ENCODE measurements at places on chromosomes 12 and 14.
A peak's percentile ranks its signal among the peaks of the same experiment; 100 is the strongest.

- peak; percentile 80 for DNase-seq
Observed at GRCh38 chr12:5259523-5259922, 172.4 kb upstream of the NTF3 start.

DNA sequence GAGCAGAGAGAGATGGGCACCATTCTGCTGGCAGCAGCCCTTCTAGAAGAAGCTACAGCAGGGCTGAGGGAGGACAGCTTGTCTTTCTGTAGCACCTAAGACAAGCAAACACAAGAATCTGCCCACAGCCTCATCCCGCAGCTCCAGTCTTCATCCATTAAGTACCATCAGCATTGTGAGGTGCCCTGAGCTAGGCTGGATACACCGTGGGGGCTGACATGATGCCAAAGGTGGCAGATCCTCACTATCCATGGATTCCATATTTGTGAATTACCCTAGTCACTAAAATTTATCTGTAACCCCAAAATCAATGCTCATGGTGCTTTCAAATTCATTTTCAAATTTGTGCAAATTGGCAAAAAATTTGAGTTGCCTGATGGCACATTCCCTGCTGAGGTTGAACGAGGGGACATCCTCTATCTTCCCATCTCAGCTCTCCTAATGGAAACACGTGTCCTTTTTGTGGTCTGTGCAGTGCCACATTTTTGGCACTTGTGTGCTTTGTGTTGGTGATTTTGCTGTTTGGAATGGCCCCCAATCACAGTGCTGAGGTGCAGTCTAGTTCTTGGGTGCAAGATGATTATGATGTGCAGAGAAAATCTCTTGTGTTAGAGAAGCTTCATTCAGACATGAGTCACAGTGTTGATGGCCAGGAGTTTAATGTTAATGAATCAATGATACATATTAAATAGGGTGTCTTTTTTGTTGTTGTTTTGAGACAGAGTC is 7.0 kb downstream of the PITPNM2 start:
- DNase-seq, result peak; percentile 50

- DNase-seq, result no peak
Observed at GRCh38 chr12:52305921-52306705, 14.8 kb upstream of the KRT81 start.

- no peak for DNase-seq
Observed at GRCh38 chr14:68638141-68638999, 154.5 kb downstream of the ZFP36L1 start.

GRCh38 chr12:108309674-108310312 is 29.3 kb downstream of the CMKLR1 start:
- DNase-seq, result no peak

GRCh38 chr12:85296362-85296761 is 16.3 kb downstream of the ALX1 start:
- no peak for DNase-seq

DNA sequence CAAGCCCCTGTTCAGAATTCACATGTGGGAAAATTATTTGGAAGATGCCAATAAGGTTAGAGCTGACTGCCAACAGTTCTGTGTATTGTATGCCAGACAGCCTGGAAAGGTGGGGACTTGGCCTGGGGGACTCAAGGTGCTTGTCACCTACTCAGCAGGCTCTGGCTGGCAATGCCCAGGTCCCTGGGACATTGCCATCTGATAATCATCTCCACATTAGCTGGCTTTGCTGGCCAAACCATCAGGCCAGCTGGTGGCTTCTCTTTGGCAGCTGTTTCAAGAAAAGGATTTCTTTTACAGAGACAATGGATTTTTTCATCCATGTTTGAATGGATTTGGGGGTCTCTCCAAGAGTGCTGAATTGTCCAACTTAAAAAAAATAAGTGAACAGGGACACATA is 165.2 kb downstream of the BRMS1L start:
- DNase-seq, result no peak

DNA sequence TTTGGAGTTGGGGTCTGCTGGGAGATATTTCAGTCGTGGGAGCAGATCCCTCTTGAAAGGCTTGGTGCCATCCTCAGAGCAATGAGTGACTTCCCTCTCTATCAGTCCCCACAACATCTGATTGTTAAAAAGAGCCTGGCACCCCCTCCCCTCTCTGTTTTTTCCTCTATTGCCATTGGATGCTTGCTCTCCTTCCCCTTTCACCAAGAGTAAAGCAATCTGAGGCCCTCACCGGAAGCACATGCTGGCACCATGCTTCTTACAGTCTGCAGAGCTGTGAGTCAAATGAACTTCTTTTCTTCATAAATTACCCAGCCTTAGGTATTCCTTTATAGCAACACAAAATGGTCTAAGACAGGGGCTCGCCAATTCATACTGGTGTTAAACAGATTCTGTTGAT is 99.1 kb upstream of the CCND2 start:
- no peak for DNase-seq

- DNase-seq, result no peak
Observed at GRCh38 chr14:92590176-92590575, 76.6 kb downstream of the RIN3 start.

- DNase-seq, result no peak
Observed at GRCh38 chr12:131020326-131021153, 66.8 kb downstream of the ADGRD1 start.

DNA sequence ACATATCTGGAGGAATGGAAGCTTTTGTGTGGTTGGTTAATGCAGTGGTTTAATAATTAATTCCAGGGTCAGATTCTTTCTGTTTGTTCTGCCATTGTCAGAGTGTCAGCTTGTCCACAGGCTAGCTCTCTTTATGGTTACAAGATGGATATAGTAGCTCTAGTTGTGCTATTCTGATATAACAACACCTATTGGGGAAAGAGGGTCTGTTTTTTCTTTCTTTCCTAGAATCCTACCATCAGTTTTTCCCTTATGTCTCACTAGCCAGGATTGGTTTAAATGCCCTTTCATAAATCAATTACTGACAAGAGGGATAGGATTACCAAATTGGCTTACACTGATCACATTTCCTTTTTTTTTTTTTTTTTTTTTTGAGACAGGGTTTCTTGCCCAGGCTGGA is 27.8 kb downstream of the CNOT2 start:
- no peak for DNase-seq

- DNase-seq, result no peak
Observed at GRCh38 chr12:12642916-12643315, 31.2 kb downstream of the CREBL2 start.

GRCh38 chr12:101490286-101490920 is 15.3 kb downstream of the SPIC start:
- no peak for DNase-seq

DNA sequence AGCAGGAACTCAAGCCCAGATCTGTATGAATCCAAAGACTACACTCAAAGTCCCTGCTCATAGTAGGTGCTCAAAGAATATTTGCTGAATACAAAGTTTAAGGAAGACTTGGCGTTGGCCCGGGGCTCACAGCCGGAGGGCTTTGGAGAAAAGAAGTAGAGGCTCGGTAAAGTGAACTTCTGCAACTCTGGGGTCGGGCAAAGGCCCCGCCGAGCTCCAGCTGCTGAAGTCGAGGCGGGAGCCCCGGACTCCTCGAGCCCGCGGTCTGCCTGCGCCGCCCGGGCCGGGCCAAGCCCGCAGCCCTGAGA is 335 bp downstream of the GCN1 start:
- DNase-seq, result peak; percentile 15

DNA sequence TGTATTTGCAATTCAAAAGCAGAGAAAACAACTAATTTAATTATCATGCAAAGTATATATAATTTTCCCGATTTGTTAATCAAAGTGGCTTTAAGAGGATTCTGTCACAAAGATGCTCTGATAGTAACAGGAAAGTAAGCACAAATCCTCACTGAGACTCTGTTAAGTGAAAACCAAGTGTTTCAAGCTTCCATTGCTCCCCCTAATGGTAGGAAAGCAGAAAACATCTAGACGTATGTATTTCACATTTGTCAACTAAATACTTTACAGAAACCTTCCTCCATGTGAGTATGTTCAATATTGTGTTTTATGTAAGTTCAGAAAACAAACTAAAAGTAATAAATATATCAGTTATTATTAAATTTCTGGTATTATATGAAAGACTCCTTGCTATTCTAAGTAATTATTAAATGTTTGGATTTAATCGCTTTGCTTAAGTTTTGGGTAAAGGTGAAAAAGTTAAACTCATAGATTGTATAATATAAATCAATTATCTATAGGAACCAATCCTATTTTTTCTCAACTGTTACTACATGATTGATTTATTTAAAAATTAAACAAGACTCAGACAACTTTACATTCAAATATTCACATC is 1.5 kb upstream of the NTS start:
- DNase-seq, result peak; percentile 56

DNA sequence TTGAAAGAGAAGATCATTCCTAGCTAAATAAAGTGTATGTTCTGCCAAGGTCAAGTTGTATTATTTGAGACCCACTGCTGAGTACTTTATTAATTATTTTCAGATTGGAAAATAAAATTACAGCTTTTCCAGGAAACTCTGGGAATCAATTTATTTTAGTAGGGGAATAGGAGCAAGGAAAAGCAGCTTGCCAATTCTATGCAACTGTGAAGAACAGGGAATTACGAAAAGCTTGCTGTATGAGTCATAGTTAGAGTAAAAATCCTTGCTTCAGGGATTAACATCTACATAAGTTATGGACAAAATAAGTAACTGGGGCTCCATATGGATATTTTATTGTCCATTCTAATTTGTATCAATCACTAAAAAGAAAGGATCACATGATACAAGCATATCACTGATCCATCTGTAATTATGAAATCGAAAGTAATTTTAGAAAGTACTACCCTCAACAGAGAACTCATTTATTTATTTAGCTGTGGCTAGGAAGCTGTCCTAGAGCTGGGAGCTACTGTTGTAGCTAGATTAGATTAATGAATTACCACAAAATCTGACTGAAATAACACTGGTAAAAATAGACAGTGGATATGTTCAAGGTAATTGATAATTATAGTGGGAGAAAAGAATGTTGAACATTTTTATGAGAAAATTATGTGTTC is 303.5 kb upstream of the NPAS3 start:
- peak; percentile 69 for DNase-seq

- peak; percentile 74 for DNase-seq
Observed at GRCh38 chr14:70894868-70895267, 12.4 kb upstream of the PCNX1 start.

DNA sequence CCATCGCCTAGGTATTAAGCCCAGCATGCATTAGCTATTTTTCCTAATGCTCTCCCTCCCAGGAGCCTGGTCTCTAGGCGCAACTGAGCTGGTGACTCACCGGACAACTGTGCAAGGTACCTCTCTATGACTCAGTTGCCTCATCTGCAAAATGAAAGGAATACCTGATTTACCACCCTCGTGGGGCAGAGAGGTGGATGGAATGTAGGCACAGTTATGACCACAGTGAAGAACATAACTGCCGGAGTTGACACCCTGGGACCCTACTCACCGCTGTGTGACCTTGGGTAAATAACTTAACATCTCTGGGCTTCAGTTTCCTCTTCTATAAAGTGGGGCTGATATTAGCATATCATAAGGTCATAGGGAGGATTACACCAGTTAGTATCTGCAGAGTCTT is 22.6 kb downstream of the BCL11B start:
- no peak for DNase-seq

GRCh38 chr12:38120438-38120837 is 196.1 kb upstream of the ALG10B start:
- DNase-seq, result no peak

DNA sequence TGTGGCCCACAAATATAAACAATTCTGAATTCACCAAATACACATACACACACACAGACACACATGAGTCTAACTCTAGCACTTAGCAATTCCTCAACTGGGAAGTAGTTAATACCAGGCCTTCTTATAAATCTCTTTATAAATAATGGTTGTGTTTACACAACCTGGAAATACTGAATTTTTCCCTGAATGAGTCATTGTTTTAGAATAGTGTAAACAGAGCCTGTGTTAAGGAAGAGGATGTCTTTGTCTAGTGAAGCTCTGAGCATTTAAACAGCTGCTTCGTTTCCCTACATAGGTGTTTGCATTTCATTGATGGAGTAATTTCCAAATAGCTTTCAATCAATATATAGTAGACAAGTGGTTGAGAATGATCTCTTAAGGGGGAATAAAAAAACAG is 218.8 kb downstream of the BTG1 start:
- peak; percentile 74 for DNase-seq

DNA sequence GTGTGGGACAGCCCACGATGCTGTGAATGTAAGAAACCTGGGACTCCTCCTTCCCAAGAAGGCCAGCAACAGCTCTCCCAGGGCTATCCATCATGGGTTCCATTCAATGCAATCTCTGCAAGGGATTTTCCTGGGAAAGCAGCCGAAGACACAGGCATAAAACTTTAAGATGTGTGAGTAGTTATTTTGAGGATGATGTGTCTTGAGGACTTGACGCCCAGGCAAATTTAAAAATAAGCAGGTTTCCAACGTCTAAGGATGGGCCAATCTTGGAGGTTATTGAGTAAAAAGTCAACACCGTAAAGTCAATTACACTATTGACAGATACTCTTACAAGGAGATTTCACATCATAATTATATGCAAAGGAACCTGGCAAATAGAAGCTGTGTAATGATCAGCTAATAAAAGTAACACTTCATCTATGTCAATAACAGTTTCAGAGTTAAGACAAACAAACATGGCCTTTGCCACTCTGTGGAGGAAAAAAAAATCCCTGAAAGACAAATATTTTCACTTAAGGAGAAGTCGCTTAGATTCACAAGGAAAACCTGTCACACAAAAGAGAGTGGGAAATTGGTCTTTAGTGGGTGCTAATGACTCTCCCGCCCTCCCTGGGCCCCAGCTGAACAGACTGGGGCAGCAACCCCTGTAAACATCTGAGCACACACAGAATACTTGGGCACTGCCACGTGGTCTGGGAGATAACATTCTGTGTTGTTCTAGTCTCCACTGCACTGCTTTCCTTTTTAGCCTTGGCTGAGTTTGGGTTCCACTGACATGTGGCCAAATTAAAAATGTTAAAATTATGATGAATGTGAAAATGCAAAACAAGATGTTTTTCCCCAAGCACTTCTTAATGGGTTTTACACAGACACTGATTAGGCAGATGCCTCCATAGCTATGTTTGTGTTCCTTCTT is 240.9 kb downstream of the FOXN3 start:
- no peak for DNase-seq

- DNase-seq, result no peak
Observed at GRCh38 chr14:77812028-77812427, 12.1 kb downstream of the ADCK1 start.

- peak; percentile 56 for DNase-seq
Observed at GRCh38 chr12:10366875-10367274, 23.0 kb downstream of the KLRK1 start.

- DNase-seq, result no peak
Observed at GRCh38 chr12:70736351-70737133, 99.3 kb upstream of the PTPRB start.

- no peak for DNase-seq
Observed at GRCh38 chr14:26123459-26123858, 474.4 kb downstream of the NOVA1 start.

GRCh38 chr12:64028541-64028940 is 184.0 kb downstream of the SRGAP1 start:
- DNase-seq, result peak; percentile 30

- no peak for DNase-seq
Observed at GRCh38 chr12:89936631-89937030, 228.0 kb upstream of the ATP2B1 start.

DNA sequence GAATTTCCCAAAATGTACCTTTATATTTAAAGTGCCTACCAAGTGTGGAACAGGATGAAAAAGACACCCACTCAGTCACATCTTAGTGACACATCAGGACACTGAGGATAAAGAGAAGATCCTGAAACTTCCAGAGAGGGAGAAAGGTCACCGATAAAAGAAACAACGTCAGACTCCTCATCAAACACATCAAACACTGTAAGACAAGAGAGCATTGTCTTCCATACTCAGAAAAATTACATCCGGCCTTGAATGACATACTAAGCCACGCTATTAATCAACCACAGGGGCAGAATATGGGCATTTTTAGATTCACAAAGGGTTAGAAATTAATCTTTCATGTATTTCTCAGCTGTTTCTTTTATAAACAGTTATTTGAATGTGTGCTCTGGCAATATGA is 490.3 kb downstream of the APAF1 start:
- no peak for DNase-seq
